Stomach (tissue), 19 donors: ENCODE measurements at places on chromosomes 12 and 14. TPM values are rescaled to one million over a fixed set of nuclear protein-coding genes. Genes with fewer than 3 reads are reported as not detected.

Gene PLCZ1
- total RNA-seq: not detected

Gene PSMC6
- total RNA-seq: 357 TPM

Gene SLC4A8
- total RNA-seq: 1.8 TPM

Gene POTEM
- total RNA-seq: not detected

Gene CELA1
- not detected for total RNA-seq

Gene RIMKLB
- total RNA-seq: 78.0 TPM

Gene HCAR2
- total RNA-seq: not detected

Gene NANOG
- total RNA-seq: 0.18 TPM

Gene NTS
- 5.5 TPM for total RNA-seq

Gene SELPLG
- total RNA-seq: 2.4 TPM

Gene RNASE13
- not detected for total RNA-seq

Gene KRT80
- total RNA-seq: 0.29 TPM
